ENCODE measurements at places on chromosomes 11 and 22.

DNA sequence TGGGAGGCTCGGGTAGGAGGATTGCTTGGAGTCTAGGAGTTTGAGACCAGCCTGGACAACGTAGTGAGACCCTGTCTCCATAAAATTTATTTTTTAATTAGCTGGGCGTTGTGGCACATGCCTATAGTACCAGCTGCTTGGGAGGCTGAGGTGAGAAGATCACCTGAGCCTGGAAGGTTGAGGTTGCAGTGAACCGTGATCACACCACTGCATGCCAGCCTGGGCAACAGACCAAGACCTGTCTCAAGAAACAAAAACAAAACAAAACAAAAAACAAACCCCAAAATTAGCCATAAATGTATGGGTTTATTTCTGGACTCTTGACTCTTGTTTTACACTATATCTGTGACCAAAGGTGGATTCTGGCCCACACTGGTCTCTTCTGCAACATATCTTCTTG is 41.6 kb downstream of the EIF3F start:
- DNase-seq = no peak

DNA sequence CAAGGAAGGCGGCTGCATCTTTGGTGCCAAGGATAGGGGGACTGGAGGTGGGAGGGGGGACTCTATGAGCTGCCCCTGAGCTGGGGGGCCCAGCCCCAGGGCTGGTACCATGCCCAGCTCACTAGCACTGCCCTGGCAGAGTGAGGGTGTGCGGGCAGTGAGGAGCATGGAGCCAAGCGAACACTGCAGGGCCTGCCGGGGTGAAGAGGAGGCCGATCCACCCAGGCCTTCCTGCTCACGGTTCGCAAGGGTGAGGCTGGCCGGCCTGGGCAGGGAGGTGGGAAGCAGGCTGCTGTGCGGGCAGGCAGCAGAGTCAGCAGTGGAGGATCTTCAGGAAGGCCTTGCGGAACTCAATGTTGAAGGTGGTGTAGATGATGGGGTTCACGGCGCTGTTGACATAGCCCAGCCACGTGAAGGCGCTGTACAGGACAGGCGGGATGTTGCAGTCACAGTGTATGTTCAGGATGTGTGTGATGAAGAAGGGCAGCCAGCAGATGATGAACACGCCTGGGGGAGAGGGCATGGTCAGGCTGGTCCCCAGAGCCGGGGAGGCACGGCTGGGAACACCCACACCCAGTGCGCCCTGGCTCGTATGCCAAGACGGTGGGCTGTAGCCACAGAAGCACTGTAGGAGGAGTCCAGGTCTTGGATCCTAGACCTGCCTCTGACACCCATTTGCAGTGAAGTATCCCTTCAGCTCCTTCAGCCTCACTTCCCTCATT is 23.0 kb downstream of the ANKK1 start:
- DNase-seq = no peak

DNA sequence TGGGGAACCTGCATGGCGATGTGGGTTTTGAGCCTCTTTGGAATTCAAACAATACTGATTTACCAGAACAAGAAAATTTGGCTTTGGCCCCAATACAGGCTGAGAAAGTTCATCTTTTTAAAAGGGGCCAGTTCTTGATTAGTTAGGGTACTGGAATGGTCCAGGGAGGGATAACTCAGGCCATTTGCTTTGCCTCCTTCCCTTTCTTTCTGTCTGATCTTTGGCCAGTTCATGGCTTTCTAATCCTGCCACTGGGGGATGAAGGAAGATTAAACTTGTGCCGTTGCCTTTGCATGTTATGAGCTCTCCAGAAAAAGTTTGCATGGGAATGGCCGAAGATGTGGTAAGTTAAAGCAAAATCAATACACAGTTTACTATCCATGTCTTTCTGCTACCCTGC is 78.4 kb downstream of the ADAMTS15 start:
- DNase-seq = no peak

GRCh38 chr11:62201376-62201775 is 7.1 kb upstream of the SCGB2A1 start:
- no peak for DNase-seq

DNA sequence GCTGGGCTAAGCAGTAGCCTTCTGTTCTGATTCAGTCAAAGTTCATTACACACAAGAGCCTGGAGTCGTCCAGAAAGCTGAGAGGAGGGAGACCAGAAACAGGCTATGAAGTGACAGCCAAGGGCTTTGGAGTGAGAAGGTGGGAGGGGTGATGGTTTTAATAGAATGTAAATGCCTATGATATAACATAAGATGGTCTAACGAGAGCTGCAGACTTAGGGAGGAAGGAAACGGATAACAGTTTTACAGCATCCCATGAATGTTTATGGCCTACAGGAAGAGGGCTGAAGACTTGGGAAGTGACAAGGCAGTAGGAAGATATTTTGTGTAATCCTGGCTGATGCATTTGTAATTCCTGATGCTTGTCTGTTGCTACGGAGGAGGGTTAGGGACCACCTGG is 62.0 kb downstream of the DHCR7 start:
- no peak for DNase-seq

- no peak for DNase-seq
These were observed 75.0 kb downstream of the JRKL start for GRCh38 chr11:96464700-96465307.

- DNase-seq = no peak
These were observed 5.0 kb downstream of the SIGIRR start for GRCh38 chr11:409600-410483.

DNA sequence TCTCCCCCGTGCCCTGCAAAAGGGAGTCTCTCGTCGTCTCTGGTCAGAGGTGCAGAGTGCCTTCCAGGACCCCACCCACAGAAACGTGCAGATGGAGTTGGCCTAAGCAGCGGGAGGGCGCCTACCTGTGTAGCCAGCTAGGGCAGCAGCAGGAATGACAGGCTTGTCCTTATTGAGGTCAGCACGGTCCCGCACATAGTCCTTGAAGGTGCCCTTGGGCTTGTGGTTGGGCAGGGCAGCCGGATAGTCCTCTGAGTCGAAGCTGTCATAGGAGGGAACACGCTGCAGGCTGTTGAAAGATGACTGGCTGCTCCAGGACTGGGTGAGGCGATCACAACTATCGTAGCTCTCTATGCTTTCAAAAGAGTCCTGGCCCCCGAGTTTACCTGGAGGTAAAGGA is 107.3 kb downstream of the ETS1 start:
- DNase-seq = no peak

DNA sequence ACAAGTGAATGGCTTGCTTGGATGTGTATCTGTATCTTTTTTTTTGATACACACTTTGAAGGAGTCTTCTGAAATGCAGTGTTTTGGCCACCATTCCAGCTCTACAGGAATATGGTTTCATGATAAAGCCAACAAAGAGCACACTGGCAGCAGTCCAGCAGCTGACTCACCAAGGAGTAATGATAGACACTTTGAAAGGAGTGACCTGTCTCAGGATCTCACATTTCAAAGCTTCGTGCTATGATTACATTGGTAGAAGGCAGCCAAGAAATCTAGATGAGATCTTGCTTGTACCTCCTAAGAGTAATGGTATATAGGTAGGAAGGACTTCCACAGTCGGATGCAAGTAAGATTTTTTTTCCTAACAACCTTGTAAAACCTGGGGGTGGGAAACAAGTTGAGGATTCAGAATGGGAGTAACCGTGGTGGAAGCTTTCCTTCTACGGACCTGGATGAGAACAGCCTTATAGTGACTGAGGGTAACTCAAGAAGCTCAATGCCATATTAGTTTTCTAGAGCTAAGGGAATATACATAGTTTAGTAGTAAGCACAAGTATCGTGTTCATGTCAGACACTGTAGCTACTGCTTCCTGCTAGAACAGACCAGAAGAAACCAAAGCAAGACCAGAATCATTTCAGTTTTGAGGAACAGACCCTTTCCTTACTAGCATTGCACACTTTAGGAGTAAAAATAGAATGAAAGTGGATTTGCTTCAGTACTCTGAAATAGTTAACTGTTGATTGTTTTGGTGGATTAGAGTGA is 25.0 kb downstream of the MTMR3 start:
- DNase-seq = no peak

GRCh38 chr11:70108250-70108649 is 30.1 kb downstream of the ANO1 start:
- DNase-seq = no peak

DNA sequence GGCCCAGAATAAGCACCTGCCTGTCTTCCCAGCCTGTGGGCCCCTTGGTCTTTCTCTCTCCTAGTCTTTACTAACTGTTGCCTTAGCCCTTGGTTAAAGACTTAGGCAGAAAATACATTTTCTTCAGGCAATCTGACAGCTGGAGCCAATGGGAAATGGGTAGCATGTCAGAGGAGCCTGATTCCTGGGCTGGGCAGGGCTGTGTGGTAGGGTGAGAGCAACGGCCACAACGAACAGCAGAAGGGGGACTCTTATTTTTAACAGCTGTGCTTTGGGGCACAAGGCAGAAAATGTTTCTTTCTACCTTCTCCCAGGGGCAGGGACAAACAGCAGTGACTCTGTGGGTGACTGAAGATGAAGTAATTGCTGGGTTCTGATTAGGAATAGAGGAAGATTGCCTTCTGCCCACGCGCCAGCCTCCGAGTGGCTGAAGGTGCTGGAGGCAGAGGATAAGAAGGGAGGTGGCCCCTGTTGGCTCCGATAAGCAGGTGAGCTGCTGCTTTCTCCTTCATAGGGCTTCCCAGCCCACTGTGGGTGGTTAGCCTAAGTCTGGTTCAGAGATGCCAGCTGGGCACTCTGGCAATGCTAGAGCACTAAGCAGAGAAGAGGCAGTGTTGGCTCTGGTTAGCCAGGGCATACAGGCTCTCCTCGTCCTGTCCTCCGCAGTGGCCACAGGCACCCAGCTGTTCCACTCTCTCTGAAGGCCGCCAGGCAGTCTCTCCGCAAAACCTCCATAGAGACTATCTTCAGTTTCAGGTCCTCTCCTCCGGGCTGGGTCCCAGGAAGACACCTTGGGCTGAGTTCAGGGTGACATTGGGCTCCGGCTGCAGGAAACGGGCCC is 1.5 kb downstream of the YPEL4 start:
- DNase-seq = no peak

DNA sequence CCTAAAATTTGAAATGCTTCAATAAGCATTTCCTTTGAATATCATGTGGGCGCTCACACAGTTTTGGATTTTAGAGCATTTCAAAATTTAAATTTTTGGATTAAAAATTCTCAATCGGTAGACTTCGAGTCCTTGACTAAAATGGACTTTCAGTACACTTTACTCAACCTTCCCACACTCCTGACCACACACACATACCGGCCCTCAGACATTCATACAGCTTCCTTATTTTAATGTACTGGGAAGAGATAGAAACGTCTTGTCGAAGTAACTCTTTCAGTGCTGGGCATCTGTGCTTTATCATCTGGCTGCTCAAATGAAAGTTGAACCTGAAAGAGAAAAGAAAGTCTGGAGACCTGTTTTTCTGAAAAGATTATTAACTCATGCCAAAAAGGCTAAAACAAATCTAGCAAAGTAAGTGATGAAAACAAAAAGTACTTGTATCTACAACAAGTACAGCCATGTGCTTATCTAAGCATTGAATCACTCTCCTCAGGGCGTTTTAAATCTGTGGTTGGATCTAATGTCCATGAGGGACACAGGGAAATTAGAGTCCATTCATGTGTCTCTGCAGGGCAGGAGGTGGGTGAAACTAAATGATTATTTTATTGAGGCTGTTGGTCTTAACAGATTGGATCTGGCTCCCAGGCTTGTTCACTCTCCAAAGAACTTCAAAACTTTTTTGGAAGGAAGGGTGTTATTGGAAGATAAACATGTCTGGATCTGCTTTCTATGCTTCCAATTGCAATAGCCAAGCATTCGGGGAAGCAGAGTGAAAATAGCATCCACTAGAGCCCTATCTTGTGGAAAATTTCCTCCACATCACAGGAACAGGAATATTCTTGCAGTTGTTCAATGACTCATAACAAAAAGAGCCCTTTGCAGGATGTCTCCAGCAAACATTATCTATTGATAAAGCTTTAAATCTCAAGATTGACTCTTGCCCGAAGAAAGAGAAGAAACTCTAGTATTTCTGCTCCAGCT is 47.0 kb downstream of the CARD18 start:
- DNase-seq = no peak

GRCh38 chr11:12999597-12999996 is 9.5 kb upstream of the RASSF10 start:
- no peak for DNase-seq

- no peak for DNase-seq
These were observed 191.4 kb downstream of the BUD13 start for GRCh38 chr11:116581349-116581748.

GRCh38 chr11:70267405-70267950 is 3.0 kb upstream of the PPFIA1 start:
- DNase-seq = no peak

DNA sequence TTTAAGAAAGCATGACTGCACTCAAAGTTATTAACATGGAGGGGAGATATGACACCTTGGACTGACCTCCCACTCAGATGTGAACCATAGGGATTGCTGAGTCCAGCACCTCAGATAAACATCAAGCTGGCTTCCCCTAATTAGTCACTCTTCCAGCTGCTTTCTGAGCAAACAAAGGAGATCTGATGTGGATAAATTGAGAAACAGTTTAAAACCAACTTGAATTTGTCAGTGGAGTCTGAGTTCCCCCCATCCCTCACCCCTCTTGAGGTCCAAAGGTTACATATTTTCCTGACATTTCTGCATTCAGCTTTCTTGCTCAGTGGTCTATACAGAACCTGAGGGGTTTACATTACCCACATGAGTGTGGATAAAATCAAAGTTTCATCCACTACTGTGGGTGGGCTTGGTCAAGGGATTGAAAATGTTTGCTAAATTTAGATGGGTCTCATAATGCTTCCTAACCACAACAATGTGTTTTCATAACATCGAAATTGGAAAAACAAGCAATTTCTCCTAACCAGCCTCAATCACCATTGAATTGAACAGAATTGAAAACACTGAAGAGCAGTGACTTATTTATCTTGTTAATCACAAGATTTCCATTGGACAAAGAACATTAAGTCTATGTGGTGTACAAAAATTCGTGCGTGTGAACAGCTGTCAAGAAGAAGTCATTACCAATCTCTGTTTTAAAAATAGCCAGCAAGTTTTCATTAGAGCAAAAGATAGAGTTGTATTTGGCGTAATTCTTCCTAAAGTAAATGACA is 292.3 kb downstream of the METTL15 start:
- no peak for DNase-seq

DNA sequence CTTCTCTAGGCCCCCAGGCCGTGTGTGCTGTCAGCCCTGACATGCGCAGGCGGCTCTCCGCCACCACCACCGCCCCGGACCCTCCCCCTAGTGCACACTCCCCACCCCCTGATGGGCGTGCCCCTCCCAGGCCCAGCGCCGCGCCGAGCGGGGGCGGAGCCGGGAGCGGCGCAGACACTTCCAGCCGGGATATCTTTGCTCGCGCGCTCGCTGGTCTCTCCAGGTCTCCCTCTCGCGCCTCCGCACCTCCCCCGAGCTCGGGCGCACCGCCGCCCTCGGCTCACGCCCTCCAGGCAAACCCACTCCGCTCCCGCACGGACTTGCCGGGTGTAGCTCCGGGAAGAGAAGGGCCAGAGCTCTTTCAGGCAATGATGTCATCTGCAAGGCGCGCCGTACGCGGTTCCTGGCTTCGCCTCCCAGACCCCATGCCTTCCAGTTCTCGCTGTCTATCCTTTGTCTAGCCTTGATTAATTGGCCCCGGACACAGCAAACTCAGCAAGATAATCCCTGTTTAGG is at the start of gene SCN3B:
SCN3B (minus strand) TSS at position 59 of the 516 bp plus-strand sequence. CDS start 823 bp downstream, outside the sequence.
- DNase-seq = peak; percentile 9

GRCh38 chr11:6962673-6963072 is 36.4 kb downstream of the ZNF215 start:
- no peak for DNase-seq

- DNase-seq = no peak
These were observed 471 bp upstream of the AHNAK start for GRCh38 chr11:62546929-62547625.

Measured in stimulated activated CD8-positive, alpha-beta memory T cell treated with anti-CD3 and anti-CD28 coated beads, Interleukin-2, amount 100 ng/mL, for 48 hours (primary cell).